Activated CD8-positive, alpha-beta T cell treated with anti-CD3 and anti-CD28 coated beads, Interleukin-2, amount 10 ng/mL, durations not matched to agents 7 days and 5 days (primary cell): ENCODE measurements at places on chromosomes 1 and 21. TPM values are rescaled to one million over a fixed set of nuclear protein-coding genes. Genes with fewer than 3 reads are reported as not detected.

GRCh38 chr1:155038602-155039307, 5.1 kb downstream of the DCST1 start:
- H3K4me3 ChIP-seq: no peak overlapping the region
- H3K27me3 ChIP-seq: peaks cover 26% of the 10 kb centered on the region
- no peaks in the 10 kb centered on the region for H3K36me3 ChIP-seq
- H3K27ac ChIP-seq: no peak overlapping the region
- no peak for DNase-seq

Gene NPHS2
- total RNA-seq: not detected

GRCh38 chr1:172071746-172072145, 230.4 kb downstream of the DNM3 start:
- no peak for DNase-seq
- H3K36me3 ChIP-seq: no peaks in the 10 kb centered on the region
- peaks cover 3% of the 10 kb centered on the region for H3K27me3 ChIP-seq
- H3K4me1 ChIP-seq: no peaks in the 10 kb centered on the region
- no peak overlapping the region for H3K4me3 ChIP-seq

DNA sequence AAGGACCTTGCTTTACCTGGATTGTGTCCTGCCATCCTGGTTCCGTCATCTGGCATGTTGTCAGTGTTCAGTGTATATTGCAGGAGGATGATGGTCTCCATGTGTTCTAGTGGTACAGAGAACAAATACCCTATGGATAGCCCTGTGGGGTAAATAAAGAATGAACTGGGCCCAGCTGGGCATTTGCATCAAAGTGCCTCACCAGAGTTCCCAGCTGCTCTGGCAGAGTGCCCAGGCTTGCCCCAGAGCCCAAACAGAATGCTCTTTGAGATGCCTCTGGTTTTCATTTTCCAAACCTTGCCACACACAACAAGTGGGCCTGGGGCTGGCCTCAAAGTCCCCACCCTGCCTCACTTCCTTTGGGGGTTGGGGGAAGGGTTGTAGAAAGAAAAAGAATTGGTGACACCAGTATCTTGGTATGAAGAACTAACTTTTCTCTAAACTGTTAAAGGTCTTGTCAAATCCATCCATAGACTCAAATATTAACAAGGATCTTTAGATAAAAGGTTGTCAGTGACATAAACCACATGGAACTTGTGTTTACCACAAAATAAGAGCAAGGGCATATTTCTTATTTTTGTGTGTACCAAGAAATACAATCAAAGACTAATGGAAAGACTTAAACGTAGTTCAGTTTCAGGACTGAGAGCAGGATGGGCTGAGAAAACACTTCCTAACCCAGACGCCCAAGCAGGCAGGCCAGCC, 82.2 kb downstream of the LMO4 start:
- H3K4me1 ChIP-seq: peaks cover 3% of the 10 kb centered on the region
- H3K27me3 ChIP-seq: peaks cover 3% of the 10 kb centered on the region
- H3K4me3 ChIP-seq: no peak overlapping the region
- DNase-seq: no peak

DNA sequence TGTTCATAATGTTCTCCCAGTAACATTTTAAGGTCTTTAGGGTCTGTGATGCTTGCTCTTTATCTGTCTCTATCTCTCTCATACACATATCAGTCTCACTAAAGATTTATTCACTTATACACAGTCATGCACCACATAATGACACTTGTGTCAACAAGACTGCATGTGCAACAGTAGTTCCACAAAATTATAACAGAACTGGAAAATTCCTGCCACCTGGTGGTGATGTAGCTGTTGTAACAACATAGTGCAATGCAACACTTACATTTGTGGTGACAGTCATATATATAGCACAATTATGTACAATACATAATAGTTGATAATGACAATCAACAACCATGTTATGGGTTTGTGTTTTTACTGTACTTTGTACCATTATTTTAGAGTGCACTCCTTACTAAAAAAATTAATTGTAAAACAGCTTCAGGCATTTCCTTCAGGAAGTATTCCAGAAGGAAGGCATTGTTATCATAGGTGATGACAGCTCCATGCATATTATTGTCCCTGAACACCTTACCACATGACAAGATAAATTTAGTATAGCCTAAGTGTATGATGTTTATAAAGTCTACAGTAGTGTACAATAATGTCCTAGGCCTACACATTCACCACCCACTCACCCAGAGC, 8.1 kb downstream of the TDRD5 start:
- DNase-seq: no peak
- no peak overlapping the region for H3K4me3 ChIP-seq
- H3K27me3 ChIP-seq: peaks cover 12% of the 10 kb centered on the region
- H3K36me3 ChIP-seq: no peaks in the 10 kb centered on the region
- H3K27ac ChIP-seq: no peak overlapping the region
